ENCODE measurements at places on chromosomes 11 and 22.

- no peak for DNase-seq
Observed at GRCh38 chr11:76074148-76075095, 131.9 kb downstream of the WNT11 start.

DNA sequence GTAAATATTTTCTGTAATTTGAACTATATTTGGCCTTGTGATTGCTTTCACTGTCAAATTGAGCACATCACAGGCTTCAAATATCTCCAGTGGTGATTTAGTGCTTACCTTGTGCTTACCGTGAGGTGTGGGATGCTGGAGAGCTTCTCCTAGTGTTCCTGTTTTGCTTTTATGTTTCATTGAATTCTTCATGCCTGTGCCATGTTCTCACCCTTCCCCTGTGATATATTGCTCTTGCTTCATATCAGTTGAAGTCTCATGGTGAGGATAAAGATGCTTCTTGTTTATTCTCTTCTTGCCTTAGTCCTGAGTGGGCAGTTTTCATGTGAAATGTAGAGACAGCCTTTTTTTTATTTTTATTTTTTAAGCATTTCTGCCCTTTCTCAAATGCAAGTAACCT is 198.0 kb upstream of the PDGFD start:
- no peak for DNase-seq

DNA sequence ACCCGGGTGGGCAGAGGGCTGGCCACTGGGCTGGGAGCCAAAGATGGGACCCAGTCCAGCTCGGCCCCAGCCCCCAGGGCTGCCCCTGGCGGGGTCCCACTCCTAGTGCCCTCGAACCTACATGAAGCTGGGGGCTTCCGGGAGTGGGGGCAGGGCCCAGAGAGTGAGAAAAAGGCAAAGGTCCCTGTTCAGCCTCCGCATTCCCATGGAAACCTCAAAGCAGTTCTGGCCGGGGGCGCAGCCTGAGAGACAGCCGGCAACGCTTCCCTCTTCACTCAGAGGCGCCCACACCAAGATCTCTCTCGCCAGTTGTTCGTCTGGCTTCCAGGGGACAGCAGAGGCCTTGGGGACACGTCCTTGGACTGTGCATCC is 22.4 kb upstream of the ARHGAP8 start:
- DNase-seq: no peak

GRCh38 chr11:62431171-62431901 is 12.5 kb downstream of the SCGB1A1 start:
- no peak for DNase-seq

DNA sequence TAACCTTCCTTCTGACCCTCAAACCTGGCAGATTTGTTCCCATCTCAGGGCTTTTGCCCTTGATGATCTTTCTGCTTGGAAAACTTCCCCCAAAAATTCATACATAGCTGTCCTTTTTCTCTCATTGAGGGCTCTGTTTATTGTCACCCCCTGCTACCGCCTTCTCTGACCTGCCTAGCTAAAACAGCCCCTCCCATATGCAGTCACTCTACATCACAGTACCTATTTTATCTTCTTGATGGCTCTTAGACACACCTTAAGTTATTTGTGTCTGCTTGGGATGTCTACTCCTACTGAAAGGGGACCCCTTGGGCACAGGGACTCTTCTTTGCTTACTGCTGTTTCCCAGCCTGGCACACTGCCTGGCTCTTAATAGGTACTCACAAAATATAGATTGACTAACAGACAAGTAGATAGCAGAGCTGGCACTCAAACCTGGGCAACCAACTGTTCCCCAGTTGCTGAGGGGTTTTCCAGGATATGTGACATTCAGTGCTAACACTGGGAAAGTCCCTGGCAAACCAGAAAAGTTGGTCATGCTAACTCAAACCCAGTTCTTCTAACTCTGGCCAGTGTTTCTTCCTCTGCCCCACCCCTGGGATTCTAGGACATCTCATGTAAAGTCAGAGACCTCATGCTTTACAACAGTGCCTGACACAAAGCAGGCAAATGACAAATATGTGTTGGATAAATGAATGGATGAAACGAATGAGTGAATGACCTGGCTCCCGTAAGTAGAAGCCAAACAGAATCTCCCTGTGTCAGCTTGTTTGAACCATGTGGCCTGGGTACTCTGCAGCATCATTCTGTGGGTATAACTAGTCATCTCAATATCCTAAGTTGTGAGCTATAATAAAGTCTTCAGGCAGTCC is 19.8 kb upstream of the FJX1 start:
- no peak for DNase-seq

GRCh38 chr22:19577422-19577966 is 53.3 kb upstream of the CLDN5 start:
- DNase-seq: no peak

DNA sequence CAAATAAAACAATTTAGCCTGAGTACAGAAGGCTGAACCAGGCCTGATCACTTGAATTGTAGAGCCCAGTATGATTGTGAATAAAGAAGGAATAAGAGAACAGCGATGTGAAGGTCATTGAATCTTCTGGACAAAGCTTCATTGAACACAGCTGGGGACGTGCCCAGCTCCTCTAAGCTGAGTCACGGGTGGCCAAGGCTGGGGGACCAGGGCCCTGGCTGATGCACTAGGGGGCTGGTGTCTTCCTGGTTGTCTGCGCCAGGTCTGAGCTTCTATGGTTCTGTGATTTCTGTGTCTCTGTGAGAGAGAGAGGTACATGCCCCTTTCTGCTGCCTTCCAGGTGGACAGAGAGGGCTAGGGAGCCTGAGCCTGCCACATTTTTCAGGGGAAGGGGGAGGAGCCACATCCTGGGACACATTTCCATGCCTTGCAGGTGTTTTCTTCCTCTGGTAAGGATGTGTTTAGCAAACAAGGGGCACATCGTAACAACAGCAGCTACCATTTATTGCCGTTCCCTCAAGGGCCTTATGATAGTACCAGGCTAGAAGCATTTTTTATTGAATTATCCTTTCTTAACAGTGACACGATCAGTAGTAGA is 135.7 kb downstream of the C11orf91 start:
- DNase-seq: no peak

- no peak for DNase-seq
Observed at GRCh38 chr11:13052130-13052571, 43.0 kb downstream of the RASSF10 start.

DNA sequence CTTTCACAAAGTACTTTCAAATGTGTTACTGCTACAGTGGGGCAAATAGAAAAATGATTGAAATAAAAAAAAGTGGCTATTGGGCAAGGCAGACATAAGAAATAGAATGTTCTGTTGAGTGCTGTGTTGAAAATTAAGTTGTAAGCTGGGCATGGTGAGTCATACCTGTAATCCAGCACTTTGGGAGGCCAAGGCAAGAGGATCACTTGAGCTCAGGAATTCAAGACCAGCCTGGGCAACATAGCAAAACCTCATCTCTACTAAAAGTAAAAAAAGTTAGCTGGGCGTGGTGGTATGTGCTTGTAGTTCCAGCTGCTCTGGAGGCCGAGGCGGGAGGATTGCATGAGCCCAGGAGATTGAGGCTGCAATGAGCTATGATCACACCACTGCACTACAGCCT is 26.9 kb upstream of the LDHA start:
- DNase-seq: no peak

- no peak for DNase-seq
Observed at GRCh38 chr11:81033779-81034540, 1593.1 kb upstream of the TENM4 start.

GRCh38 chr22:49768951-49769690 is 58.6 kb downstream of the BRD1 start:
- DNase-seq: no peak

- DNase-seq: no peak
Observed at GRCh38 chr22:45425101-45425500, 11.6 kb downstream of the RIBC2 start.

GRCh38 chr11:8686325-8686724 is 3.7 kb downstream of the RPL27A start:
- DNase-seq: no peak

GRCh38 chr11:58573451-58574104 is 2.1 kb downstream of the LPXN start:
- DNase-seq: no peak

- DNase-seq: no peak
Observed at GRCh38 chr11:132123449-132123848, 753.0 kb downstream of the NTM start.

GRCh38 chr11:124946735-124947141 is 7.3 kb upstream of the CCDC15 start:
- DNase-seq: no peak

GRCh38 chr11:108927791-108928545 is 263.1 kb downstream of the DDX10 start:
- no peak for DNase-seq

DNA sequence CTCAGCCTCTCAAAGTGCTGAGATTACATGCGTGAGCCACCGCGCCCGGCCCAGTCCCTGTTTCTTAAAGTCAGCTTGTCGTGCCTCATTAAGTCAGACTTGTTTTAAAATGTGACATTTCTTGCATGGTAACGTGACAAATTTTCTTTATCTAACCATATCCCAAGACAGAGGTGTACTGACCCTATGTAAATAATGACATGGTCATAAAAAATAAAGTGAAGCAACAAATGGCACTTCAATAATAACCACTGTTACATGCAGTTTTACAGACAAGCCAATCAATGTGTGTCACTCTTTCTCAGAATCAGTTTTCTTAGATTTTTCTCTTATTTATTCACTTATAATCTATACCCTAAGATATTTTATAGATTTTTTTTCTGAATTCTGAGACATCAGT is 26.5 kb upstream of the SIK2 start:
- no peak for DNase-seq

DNA sequence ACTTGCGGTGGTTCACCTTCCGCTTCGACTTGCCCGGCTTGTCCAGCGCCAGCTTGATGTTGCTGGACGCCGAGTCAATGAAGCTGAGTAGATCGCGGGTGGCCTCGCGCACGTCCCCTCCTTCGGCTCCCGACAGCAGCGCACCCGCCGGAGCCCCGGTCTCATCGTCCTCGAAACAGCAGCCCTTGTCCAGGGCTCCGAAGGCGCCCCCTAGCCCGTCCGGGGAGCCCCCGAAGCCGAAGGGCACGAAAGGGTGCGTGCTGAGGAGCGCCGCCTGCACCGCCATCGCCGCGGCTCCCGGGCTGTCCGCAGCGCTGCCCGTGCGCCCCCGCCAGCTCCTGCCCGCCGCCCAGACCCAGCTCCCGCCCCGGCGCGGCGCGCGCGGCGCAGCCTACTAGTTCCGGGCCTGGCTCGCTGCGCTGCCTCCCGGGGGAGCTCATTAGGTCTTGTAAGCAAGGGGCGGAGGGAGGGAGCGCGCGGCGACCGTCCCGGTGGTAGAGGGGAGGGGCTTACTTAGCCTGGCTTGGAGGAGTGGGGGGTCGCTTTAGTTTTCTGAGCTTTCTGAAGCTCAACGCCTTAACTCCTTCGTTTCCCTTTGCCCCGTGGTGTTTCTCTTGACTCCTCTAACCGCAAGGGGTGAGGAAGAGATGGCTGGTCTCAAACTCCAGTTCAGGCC is at the start of gene FAM181B:
FAM181B (minus strand) TSS at position 421 of the 676 bp plus-strand sequence; CDS start at position 286, 135 bp downstream.
- DNase-seq: no peak

DNA sequence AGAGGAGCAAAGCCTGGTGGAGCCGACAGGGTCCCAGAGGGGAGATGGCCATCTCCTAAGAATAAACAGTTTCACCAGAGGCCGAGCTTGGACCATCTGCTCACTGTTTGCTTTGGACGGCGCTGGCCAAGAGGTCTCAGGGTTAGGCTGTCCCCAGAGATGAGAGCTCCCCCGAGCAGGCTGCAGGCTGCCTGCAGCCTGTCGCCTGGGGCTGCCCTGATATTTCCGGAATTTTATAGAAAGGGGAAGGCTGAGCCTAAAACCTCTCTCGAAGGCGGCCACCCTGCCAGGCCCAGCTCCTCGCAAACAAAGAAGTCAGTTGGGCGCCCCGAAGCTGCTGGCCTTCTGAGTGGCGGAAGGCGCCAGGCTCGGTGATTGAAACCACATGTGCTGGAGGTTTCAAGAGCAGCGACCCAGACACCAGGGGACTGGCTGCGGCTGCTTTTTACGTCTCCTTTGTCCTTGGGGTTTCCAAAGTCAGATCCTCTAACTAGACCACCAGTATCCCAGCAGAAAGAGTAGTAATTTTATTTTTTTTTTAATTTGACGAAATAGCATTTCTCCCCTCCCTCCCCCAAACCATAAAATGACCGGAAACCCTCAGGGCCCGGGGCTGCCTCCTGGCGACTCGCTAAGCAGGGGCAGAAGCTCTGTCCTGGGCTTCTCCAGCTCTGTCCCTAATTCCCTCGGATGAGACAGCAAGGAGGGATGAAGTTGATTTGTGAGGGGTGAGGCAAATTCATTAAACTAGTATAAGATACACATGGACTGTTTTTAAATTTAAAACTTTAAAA is 57.4 kb downstream of the CLMP start:
- DNase-seq: peak; percentile 38

GRCh38 chr11:27279460-27279859 is 83.6 kb downstream of the CCDC34 start:
- DNase-seq: no peak

- DNase-seq: no peak
Observed at GRCh38 chr11:64053699-64054098, 18.0 kb downstream of the FLRT1 start.

GRCh38 chr11:90556606-90557005 is 333.8 kb upstream of the CHORDC1 start:
- no peak for DNase-seq

DNA sequence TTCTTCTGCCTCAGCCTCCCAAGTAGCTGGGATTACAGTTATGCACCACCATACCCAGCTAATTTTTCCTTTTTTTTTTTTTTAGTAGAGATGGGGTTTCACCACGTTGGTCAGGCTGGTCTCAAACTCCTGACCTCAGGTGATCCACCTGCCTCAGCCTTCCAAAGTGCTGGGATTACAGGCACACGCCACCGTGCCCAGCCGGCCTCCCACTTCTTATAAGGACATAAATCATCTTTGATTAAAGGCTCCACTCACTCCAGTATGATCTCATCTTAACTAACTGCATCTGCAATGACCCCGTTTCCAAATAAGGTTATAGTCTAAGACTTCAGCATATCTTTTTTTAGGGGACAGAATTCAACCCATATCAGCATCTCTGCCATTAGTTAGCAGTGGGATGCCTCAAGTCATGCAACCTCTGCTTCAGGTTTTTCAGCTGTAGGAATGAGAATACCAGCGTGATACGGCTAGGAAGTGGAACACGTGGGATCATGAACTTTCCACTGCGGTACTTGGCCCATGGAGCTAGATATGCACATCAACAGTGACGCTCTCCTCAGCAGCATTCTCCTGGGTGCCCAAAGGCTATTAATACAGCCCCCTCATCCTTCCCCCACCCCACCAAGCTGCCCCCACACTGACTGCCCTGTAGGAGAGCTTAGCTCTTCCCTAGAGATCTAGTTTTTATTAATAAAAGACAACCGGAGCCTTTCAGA is 41.4 kb downstream of the MCHR1 start:
- no peak for DNase-seq

- DNase-seq: no peak
Observed at GRCh38 chr11:5500393-5500801, 9.4 kb downstream of the UBQLN3 start.

GRCh38 chr22:40533712-40534378 is 102.7 kb downstream of the MRTFA start:
- no peak for DNase-seq

DNA sequence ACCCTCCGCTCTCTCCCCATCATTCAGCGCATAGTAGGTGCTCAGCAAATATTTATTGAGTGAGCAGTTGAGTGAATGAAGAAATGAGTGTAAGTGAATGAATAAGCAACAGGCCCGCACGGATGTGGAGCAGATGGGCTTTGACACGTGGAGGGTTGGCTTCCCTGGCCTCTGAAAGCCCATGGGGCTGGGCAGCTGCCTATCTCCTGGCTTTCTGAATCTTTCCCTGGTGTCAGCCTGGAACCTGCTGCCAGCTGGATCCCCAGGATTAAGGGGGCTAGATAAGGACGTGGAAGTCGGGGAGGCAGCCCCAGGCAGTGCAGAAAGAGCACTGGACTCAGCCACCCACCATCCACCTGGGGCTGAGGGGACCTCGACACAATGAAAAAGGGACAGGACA is 12.6 kb downstream of the IL2RB start:
- no peak for DNase-seq

- no peak for DNase-seq
Observed at GRCh38 chr22:37284805-37285355, 2.6 kb downstream of the CYTH4 start.
